Hematopoietic multipotent progenitor cell treated with erythropoietin and hydrocortisone succinate and interleukin-3 and kit ligand, for 15 days (in vitro differentiated cells): ENCODE measurements at places on chromosomes 12 and 14.

DNA sequence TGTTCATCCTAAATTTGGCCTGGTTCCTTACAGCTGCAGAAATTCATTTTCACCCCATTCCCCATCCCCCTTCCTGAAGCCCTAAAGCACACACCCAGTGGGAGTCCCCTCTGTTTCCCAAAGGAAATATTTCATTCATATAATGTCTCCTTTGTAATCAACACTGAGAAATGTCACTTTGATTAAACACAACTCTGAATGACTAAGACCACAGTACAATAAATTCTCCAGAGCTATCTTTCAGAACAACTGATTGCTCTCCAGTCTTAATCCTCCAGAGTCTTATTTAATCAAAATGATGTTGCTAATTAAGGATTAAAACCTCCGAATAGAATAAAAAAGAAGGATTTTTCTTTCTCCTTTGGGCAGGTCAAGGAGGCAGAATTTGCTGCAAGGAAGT lies 6.4 kb downstream of the SLC15A5 start:
- DNase-seq: no peak

- DNase-seq: no peak
Observed at GRCh38 chr14:75539561-75540478, 17.6 kb downstream of the BATF start.

- DNase-seq: no peak
Observed at GRCh38 chr14:50763382-50764007, 67.5 kb downstream of the NIN start.

DNA sequence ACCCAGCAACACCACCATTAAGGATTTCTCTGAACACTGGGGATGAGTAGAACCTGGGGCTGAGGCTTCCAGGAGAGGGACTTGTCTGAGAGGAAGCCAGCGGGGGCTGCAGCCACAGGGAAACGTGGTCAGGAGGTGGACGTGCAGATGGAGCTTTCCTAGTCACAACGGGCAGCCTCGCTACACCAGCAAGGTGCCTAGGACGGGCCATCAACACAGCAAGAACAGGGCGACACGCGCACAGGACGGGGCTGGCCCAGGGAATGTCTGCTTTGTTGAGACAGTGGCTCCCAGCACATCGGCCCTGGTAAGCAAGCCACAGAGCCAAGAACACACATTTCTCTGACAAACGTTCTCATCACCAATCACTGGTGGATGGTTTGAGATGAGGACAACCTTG lies 25.3 kb downstream of the ANKLE2 start:
- no peak for DNase-seq

- DNase-seq: peak; percentile 18
Observed at GRCh38 chr14:78519863-78520262, 349.7 kb downstream of the NRXN3 start.

DNA sequence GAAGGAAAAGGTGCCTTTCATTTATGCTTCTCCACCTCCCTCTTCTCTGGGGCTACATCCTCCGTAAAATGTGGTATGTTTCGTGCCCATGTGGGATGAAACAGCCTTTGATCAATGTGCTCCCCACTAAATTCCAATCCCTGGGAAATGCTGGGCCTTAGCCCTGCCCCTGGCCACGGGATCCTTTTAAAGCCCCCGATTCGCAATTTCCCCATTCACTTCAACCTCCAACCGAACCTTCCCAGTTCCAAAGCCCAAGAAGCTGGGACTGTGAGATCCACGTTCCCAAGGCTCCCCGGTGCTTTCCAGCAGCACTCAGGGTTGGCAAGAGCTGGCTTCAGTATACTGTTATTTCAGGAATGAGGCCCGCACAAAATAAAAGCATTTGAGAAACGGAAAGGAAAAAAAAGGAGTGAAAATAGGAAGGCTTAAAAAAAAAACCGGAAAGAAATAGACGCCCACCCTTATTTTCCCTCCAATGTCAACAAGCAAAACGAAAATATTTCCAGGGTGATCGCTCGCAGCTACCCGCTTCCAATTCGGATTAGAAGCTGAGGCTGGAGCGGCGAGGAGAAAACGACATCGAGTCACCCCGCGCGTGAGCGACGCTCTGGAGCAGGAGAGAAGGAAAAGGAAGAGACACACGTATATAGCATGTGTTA lies 1.3 kb upstream of the FOXG1 start:
- no peak for DNase-seq

DNA sequence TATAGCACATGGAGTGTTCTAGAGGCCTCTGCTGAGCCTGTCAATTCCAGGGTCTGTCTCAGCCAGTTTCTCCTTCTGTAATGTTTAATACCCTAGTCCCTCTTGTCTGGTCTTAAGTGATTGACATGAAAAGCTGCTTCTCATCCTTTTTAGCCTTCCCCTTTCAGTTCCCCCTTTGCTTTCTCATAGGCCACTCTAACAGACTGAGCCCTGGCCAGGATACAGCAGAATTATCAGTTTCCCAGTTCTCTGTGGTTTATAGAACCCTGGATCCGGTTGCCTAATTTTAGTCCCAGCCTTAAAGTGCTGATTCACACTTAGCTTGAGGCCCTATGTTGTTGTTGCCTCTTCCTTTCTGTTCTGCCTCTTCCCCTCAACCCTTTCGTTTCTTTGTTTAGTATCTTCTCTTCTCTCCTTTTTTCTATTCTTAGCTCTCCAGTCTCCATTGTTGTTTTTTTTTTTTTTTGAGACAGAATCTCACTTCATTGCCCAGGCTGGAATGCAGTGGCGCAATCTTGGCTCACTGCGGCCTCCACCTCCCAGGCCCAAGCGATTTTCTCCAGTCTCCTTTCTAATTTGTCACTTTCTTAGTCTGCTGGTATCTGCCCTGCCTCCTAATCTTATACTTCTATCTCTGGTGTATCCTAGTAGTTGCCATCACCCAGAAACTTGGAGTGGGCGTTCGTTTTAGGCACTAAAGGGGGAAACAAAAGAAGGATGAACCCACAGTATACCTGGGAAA lies 2.9 kb upstream of the BIN2 start:
- DNase-seq: peak; percentile 29

DNA sequence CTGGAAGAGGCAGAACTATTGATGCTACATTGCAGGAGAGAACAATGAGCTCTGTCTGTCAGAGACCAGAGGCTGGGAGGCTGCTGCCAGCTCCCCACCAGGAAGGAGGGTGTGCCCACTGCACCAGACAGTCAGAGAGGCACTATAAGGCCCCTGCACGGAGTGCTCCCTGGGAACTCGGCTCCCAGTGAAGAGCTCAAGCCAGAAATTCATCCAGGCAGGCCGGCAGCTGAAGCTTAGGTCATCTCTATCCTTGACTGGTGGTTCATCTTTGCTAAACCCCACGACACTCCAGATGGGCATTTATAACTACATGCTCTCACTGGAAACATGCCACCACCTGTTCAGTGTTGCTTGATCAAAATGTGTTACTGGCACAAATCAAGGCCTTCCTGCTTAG lies 65.1 kb upstream of the GPATCH2L start:
- DNase-seq: no peak

GRCh38 chr14:23827100-23827892 lies 126.3 kb upstream of the DHRS4 start:
- no peak for DNase-seq

DNA sequence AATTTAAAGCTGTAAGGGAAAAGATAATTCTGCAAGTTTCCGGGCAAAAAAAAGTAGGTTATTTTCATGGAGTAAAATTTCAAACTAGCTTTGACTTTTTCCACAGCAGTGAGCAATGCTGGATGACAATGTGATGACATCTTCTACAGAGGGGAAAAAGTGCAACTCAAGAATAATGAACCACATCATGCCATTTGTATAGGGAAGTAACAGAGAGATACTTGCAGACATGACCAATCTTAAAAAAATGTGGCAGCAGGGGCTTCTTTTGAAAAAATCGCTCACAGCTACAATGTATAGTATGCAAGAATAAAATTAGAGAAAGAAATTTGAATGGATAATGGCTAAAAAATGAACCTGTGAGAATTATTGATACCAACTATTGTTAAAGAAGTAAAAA lies 115.5 kb downstream of the DHRS2 start:
- DNase-seq: no peak

- DNase-seq: no peak
Observed at GRCh38 chr12:41293011-41293410, 104.9 kb downstream of the PDZRN4 start.

GRCh38 chr14:51121096-51121495 lies 26.2 kb upstream of the TRIM9 start:
- DNase-seq: no peak

DNA sequence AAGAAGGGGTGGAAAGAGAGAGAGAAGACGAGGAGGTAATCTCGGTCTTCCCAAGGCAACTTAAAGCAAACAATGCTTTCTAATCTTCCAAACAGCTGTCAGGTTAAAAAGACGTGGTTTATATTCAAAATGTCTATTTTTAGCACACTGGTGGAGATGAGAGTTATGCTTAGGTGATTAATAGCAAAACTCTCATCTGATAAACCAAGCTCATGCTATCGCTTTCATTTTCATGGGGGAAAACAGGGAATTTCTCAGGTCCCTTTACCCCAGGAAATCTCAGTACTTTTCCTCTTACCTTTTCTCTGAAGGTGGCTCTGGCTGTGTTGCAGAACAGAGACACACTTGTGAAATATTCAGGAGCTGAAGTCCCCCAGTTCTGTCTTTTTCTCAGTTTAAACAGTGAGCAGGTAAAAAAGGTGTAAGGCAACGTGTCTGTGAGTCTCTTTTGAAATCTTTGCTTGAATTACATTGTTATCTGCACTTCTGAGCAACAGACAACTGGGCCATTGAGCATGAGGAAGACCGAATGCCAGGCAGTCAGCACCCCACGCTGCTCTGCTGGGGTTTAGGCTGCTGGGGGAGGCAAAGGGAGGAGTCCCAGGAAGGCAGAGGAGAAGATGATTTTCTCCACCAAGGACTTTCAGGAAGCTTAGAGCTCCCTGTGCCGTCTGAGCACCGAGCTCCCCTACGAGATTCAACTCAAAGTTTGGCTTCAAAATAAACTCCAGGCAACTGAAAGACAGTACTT lies 759.3 kb downstream of the BCL11B start:
- DNase-seq: no peak

DNA sequence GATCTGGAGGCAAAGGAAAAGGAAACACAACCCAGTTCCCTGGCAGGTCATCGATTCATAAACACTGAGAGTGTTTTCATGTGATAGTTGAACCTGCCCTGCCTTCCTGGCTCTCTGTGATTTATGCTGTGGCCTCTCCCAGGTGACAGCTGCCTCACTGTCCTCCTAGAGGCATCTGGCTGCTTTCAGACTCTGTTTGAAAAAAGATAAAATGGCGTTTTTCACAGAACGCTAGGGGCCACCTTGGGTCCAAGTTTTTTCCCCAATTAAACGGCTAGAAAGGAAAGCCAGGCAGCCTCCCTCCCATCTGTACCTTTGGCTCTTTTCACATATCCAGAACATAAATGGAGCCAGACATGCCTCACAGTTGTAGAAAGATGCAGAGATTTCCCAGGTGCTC lies 252.6 kb upstream of the CCDC196 start:
- no peak for DNase-seq

GRCh38 chr12:59119676-59120075 lies 199.4 kb upstream of the LRIG3 start:
- DNase-seq: no peak

- DNase-seq: no peak
Observed at GRCh38 chr14:52583544-52583943, 30.9 kb downstream of the GPR137C start.

GRCh38 chr12:39287409-39287808 lies 155.5 kb downstream of the KIF21A start:
- DNase-seq: no peak

DNA sequence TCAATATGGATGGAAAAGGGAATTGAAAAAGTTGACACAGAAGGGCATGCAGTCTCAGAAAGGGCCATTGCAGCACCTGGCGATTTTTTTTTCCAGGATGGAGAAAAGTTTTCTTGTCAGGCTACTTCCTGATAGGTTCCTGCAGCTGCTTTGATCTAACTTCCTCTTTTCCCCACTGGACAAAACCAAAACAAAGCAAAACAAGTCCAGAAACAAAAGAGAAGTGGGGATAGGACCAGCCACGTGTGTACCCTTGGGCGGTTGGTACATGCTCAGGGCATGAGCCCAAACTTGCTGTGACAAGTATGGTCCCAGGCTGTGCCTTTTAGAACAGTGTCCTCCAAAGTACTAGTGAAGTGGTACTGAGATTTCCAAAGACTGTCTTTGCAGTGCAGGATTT lies 89.8 kb downstream of the CHST11 start:
- DNase-seq: no peak

DNA sequence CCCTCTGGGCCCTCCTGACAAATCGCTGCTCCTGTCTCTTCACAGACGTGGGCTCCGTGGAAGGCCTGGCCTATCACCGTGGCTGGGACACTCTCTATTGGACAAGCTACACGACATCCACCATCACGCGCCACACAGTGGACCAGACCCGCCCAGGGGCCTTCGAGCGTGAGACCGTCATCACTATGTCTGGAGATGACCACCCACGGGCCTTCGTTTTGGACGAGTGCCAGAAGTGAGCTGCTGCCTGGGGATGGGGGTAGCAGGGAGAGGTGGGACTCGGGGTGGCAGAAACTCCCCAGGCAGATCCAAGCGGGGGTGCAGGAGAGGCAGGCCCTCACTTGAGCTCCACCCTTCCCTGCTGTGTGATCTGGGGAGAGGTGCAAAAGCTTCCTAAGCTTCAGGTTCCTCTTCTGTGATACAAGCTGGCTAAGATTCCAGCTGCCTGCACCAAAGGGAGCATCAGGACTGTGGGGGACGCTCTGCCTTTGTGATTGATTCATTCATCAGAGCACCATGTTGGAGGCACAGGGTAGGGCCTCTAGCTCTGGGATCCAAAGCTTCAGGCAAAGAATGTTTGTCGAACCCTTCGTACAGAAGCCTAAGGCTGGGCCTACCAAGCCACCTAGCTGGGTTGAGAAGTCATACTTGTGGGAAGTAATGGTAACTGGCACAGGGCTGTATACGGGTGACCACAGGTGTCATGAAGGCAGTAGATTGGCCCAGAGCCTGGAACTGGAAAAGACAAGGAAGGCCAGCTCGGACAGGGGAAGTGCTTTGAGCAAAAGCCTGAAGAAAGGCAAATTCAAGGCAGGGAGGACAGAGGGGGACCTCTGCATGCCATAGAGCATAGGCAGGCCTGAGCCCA lies 29.1 kb upstream of the NXPH4 start:
- no peak for DNase-seq

DNA sequence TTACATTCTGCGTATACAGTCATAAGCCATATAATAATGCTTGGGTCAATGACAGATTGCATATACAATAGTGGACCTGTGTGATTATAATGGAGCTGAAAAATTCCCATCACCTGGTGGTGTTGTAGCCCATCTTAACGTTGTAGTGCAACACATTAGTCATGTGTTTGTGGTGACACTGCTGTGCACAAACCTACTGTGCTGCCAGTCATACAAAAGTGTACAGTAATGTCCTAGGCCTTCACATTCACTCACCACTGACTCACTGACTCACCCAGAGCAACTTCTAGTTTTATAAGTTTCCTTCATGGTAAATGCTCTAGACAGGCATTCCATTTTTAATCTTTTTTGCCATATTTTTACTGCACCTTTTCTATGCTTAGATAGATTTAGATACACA lies 194.8 kb upstream of the SEL1L start:
- DNase-seq: no peak
